ENCODE measurements at places on chromosomes 5 and 9.

GRCh38 chr5:138352722-138353559 is 456 bp downstream of the KDM3B start:
- no peak for DNase-seq

DNA sequence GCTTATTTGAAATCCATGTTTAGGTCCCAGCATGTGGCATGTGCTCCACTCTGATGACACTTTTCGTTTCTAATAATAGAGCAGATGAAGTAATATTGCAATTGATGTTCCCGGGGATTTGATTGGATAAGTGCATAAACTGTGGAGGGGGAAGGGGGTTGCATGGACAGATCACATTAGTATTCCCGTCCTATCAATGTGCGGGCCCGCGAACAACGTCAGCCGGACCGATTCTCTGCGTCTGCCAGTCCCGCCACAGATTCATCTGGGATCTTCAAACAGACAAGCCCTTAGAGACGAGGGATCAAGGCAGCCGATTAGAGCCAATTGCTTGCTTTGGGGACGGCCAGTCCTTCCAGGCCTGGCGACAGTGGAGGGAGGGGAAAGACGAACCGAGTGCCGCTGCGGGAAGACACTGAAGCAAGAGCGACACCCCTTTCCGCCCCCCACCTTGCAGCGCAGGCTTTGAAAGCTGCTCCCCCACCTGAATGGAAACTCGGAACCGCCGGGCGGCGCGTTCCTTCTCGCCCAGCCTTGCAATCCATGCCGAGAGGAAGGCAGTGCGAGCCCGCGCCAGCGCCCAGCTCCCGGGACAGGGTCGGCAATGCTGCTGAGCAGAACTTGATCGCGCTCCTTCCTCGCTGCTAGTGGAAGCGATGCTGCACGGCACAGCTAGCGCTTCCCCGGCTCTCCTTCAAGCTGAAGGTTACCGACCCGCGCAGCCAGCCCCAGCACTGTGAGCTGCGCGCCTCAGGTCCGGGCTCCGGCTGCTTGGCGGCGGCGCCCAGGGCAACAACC is at the start of gene RGS7BP:
RGS7BP (plus strand) TSS at position 247 of the 798 bp plus-strand sequence. CDS start 610 bp downstream, outside the sequence.
- DNase-seq, result no peak

GRCh38 chr5:72433522-72433921 is 73.7 kb downstream of the ZNF366 start:
- no peak for DNase-seq

DNA sequence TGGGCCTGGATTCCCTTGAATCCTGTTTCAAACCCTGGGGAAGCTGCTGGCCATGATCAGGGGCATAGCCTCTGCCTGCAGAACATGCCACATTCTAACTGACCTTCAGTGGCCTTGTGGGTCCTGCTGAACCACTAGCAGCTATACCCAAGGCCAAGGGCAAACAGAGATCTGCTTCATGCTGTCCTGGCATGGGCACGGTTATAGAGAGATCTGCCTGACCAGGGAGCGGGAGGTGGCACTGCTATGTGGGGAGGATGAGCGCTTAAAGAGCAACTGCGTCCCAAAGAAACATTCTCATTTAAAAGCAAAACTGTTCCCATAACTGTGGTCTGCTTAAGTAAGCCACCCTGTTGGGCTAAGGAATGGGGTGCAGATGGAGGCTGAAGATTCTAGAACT is 36.5 kb upstream of the SYNPO start:
- DNase-seq, result no peak

DNA sequence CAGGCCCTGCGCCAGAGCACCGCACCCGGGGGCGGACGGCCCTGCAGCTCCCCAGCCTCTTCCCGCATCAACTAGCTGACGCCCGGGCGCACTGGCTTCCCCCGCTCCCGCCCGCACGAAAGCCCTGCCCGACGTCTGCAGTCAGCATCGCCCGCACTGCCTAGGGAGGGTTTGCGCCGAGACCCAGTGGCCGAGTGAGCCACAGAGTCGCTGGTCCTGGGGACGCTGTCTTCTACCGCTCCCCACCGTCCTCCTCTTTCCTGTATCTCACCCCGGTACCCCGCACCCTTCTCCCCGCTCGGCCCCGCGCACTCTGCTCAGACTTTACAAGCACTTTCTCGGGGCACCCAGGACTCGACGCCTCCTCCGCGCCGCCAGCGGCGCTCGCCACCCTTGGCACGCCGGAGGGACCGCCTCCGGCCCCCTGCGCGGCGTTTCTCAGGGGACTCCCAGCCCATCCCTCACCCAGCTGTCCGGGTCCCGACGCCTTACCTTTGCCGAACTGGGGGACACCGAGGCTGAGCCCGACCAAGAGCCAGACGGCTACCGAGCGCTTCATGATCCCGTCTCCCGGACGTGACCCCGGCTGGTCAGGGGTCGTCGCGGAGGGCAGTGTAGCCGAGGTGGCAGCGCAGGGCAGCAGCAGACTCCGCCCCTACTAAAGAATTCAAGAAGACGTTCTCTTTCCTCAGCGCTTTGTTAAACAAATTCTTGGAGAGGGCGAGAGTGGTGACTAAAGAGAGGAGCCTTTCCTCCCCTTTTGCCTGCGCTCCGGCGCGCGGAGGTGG is 670 bp downstream of the EDIL3 start:
- no peak for DNase-seq

- DNase-seq, result no peak
Observed at GRCh38 chr9:14441976-14442651, 128.2 kb upstream of the NFIB start.

DNA sequence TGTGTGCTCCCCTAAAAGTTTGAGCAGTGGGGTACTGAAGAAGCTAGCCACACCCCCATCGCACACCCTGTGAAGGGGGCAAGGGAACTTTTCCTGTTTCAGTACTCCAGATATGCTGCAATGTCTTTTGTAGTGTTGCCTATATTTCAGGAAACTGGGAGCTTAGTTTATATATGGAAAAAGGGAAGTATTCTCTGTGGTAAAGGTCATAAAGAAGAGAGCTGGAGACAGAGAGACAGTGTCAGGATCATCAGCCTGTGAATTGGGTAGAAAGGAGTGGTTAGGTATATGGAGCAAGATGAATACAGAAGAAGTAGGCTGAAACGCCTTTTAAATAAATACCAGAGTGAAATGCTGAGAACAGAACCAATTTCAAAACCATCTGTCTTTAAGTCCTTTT is 82.2 kb upstream of the C9orf72 start:
- no peak for DNase-seq

DNA sequence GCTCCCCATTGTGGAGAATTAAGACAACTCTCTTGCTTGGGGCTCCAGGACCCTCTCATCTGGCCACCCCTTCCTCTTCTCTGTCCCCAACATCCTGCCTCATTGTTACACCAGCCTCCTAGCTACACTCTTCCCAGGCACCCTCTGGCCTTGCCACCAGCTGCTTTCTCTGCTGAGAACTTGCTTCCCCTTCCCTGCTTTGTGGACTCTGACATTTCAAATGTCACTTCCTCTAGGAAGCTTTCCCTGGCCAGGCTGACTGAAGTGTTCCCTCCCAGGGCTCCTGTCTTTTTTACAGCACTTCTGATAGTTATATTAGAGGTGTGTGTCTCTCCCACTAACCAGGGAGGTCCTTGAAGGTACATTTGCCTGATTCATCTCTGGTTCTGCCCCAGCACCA is 194.0 kb upstream of the KLF4 start:
- DNase-seq, result no peak

- DNase-seq, result no peak
Observed at GRCh38 chr5:74409166-74409706, 231.3 kb downstream of the ENC1 start.

GRCh38 chr9:5957166-5957565 is 58.3 kb downstream of the RANBP6 start:
- DNase-seq, result no peak

DNA sequence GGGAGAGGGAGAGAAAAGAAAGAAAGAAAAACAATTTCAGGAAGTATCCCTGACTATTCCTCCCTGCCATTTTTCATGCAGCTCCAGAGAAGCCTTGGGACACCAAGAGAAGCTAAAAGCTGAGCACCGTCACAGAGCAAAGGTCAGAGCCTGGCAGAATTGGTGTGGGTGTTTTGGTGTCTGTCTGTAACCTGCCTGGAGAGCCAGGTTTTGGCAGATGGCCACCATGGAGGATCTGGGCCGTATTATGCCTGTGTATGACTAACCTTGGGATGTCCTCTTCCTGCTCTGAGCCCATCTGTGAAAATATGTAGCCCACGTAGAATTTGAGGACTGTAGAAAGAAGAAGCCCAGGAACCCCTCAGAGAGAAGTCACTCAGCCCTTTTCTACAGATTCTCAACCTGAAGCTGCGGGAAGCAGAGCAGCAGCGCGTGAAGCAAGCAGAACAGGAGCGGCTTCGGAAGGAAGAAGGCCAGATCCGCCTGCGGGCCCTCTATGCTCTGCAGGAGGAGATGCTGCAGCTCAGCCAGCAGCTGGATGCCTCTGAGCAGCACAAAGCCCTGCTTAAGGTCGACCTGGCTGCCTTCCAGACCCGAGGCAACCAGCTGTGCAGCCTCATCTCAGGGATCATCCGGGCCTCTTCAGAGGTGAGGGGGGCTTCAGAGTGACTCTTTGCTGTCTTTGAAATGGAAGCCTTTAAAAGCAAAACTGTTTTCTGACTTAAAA is 18.8 kb downstream of the GLE1 start:
- no peak for DNase-seq

- no peak for DNase-seq
Observed at GRCh38 chr5:133969654-133970324, 1.4 kb upstream of the C5orf15 start.

DNA sequence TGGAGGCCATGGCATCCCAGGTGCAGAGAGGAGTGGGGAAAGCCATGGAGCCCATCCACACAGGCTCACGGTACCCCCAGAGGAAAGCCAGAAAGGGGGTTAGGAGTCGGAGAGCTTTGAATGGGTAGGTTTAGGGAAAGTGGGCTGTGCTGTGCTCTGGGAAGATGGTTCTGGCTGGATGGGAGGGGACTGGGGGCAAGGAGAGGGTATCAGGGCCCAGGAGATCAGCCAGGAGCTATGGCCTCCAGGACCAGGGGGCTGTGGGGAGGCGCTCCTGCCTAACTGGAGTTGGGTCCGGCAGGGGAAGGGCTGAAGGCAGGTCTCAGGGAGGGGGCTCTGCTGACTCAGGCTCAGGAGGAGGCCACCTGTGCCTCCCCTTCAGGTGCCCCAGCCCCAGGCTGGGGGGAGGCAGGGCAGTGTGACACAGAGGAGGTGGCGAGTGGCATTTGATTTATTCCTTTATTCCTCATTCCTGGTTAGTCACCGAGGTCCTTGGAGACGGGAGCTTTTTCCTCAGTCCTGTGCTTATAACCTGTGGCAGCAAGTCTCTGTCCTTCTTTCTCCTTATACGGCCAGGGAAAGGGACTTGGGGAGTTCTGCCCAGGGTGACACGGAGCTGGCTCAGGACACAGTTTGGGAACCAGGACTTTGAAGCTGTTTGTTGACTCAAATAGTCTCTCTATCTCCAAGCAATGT is 60.8 kb downstream of the TSTD2 start:
- no peak for DNase-seq

GRCh38 chr9:95935861-95936578 is 60.5 kb downstream of the ERCC6L2 start:
- DNase-seq, result no peak

GRCh38 chr9:89436963-89437625 is 60.8 kb downstream of the SEMA4D start:
- no peak for DNase-seq

DNA sequence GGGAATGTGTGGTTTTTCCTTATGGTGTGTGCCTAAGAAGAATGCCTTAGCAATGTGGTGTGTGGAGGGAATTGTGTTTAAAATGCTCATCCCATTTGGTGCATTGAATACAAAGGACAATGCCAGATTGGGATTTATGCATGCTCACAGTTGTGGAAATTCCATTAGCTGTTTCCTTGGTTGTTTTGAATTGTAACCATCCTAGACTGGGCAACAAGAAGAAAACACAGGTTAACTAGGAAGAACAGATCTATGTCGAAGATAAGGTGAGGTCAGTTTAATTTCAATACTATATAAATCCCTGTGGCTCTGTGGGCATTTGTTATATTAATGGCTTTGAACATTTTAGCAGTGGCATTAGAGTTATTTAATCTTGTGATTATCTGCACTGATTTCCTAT is 266.8 kb downstream of the MAT2B start:
- DNase-seq, result no peak

DNA sequence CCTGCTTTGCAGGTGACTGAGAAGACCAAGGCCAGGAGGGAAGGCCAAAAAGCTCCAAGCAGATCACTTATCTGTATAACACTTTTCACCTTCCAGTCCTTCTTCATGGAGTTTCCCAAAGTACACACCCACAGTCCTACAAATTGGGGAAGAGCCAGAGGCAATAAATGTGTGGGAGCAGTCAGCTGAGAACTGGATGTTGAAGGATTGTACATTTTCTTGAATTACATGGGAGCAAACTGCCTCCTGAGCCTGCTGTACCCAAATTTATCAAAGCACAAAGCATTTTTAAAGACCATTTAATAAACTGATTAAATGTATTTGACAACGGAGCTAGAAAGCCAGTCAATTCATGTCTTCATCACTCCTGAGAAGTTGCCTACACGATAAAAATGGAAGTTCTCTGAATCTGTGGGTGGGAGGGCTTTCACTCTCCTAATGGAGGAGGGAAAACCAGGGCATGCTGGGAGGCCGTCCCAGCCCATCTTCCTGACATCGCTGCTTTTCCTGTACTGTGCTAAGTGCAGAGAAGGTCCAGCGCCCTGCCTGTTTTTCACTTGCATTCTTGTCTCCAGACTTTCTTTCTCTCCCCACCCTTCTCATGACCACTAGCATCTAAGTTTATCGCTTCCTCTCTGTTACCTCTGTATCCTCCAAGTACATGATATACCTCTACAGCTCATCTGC is 79.0 kb downstream of the KCNIP1 start:
- no peak for DNase-seq

- DNase-seq, result no peak
Observed at GRCh38 chr5:83343299-83343698, 128.2 kb upstream of the VCAN start.

DNA sequence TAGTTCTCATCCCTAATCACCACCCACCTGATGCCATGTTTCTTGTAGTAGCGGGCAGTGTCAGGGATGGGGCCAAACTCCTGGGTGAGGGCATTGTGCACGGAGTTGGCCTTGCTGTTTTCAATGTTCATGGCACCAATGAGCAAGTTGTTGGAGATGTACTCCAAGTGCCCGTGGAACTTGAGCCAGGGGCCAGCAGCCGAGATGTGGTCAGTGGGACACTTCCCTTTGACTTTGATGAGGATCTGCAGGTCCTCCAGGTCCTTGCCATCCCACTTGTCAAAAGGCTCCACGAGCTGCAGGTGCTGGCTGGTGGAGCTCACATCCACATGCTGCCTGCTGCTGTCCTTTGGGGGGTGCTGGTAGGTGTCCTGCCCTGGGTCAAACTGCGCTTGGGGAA is 162.2 kb upstream of the SV2C start:
- DNase-seq, result no peak

DNA sequence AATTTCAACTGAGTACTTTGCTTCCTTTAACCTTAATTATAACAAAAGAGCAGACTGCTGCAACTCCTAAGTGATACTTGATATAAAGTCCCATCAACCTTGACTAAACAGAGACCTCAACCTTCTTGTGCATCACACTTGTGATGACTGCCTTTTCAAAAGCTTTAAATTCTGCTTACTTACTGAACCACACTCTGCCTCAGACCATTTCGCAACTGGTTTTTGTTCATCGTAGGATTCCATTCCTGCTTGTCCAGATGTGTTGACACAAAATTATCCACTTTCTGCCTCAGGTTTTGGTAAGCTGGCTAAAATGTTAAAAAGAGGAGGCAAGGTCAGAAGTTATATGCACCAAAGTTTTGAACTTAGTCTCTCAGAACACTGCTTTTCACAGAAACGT is 3.5 kb downstream of the BOD1 start:
- DNase-seq, result no peak

- DNase-seq, result no peak
Observed at GRCh38 chr9:129109952-129110739, 447 bp downstream of the CRAT start.

- DNase-seq, result no peak
Observed at GRCh38 chr5:157351802-157352092, 85.8 kb downstream of the CYFIP2 start.

- no peak for DNase-seq
Observed at GRCh38 chr9:38305582-38305981, 86.9 kb upstream of the ALDH1B1 start.

Measured in NCI-H1048 (cell line).